ENCODE measurements at places on chromosomes 6 and 20.

GRCh38 chr6:25889877-25890853, 16.1 kb upstream of the SLC17A3 start:
- no peak for DNase-seq

GRCh38 chr6:32244946-32245398, 21.1 kb upstream of the NOTCH4 start:
- DNase-seq: peak; percentile 42

- DNase-seq: no peak
These were observed 155.8 kb downstream of the GRM4 start for GRCh38 chr6:33990061-33990541.

DNA sequence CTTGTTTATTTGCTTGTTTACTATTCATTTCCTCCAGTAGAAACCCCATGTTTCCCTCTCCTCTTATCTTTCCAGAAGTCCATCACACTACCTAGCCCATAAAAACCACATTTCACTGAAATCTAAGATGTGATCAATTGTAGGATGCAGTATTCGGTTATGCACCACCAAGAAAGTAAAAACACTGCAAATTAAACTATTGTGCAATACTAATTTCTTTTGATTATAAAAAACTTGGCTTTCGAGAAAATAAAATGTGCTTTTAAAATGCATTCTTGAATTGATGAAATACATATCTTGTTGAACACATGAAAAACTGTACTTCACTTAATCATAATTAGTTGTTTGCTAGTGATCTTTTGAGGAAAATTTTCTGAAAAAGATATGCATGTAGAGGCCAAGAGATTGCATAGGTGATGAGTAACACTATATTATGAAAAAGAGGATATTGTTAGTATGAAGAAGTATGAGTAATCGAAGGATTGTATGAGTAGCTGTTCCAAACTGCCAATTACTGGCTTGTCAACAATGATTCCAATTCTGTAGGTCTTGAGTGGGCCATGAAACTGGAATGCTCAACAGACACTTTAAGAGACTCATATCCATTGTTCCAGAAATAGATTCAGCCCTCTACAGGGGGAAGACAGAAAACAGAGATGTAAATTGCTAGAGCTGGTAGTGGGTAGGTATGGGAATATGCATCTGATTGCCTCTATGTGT, 79.7 kb downstream of the RNF217 start:
- DNase-seq: no peak

DNA sequence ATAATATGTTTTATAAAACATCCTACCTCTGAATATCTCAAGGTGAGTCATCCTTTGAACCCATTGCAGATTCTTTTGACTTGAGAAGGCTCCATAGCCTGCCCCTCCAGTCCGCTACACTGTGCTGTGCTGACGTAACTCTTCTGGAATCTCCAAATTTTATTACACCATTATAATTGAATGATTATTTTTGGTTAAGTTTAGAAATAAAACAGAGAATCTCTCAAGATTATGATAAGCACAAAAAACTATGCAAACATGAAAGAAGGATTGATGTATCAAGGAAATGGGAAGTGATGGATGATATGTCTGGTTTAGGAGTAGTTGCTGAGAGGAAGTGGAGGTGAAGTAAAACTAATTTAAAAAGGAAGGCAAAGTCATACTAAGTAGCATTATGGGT, 1021.3 kb downstream of the HACE1 start:
- no peak for DNase-seq

DNA sequence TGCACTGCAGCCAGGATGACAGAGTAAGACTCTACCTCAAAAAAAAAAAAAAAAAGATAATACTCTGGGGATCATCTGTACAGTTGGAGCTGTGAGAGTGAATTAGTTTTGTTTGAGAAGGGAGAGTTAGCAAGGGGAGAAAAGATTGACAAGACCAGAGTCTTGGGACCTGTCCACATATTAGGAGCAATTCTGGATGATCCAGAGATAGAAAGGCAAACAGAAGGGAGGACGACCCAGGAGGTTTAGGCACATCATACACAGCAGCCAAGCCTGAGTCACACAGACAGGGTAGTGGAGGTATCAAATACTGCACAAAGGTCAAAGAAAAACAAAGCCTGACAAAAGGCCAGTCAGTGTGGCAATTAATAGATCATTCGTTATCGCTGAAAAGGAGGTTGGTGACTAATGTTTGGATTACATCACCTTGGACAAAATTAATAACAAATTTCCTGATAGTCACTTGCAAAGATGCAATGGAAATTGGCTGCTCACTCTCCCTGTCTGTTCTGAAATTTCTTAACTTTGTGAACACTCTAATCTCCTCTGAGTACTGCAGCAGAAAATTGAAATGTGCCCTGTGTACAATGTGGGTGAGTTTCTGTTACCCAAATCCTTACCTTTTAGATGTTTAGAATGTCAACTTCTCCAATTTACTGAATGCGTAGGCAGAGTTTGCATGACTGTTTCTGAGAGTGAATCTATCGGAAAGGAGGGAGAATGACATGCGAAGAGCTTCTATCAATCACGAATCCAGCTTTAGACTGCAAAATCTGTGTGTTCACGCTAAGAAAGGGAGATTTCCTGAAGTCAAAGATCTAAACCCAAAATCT, 105.4 kb downstream of the TSHZ2 start:
- no peak for DNase-seq

DNA sequence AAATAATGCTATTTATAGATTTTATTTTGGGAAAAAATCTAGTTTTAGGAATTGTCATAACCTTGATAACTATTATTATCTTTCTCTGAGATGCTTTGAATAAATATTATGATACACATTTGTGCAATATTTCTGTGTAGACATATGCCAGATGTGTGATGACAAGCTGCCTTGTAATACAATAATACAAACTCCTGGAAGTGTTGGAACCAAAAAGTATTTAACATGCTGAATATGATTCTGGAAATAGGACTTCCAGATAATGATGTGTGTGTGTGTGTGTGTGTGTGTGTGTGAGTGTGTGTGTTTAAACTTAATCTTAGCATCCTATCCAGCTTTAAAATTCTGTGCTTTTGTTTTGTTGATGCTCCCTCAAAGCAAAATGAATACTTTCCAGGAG, 233.6 kb downstream of the ADGRB3 start:
- DNase-seq: no peak

DNA sequence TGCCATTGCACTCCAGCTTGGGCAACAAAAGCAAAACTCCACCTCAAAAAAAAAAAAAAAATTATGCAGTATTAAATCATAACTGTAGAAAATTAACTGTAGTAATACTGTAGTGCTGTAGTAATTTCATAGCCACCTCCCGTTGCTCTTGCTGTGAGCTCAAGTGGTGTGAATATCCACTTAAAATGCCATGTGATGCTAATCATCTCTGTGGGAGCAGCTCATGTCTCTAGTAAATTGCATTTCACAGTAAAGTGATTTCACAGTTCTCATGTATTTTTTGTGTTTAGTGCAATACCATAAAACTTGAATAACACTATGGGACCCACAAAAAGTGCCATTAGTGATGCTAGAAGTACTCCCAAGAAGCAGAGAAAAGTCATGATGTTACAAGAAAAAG, 14.4 kb upstream of the FAM217A start:
- DNase-seq: no peak

DNA sequence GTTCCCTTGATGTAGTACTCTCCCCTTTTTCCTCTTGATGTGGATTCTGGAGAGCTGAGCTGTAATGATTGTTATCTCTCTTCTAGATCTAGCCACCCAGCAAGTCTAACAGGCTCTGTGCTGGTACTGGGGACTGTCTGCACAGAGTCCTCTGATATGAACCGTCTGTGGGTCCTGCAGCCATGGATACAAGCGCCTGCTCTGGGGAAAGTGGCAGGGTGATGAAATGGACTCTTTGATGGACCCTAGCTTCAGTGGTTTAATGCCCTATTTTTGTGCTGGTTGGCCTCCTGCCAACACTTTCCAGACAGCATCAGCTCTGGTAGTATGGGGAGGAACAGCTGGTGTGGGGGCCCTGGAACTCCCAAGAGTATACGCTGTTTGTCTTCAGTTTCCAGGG, 216.3 kb downstream of the ADGRG6 start:
- no peak for DNase-seq
